ENCODE measurements at places on chromosomes 12 and 14.
A peak's percentile ranks its signal among the peaks of the same experiment; 100 is the strongest.

DNA sequence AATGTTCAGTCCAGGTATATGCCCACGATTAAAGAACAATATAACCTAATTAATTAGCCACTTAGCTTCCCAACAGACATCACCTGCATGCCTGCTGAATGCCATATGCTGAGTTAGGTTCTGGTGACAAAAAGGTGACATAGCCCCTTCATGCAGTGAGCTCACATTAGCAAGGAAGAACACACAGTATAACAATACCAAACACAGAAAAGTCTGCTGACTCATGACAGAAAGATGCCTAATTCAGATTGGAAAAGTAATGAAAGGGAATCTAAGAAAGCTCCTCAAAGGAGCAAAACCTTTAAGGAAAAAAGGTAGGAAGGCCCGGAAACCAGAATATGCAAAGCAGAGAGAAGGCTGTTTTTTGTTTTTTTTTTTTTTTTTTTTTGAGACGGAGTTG lies 59.0 kb downstream of the FERMT2 start:
- no peak for DNase-seq

DNA sequence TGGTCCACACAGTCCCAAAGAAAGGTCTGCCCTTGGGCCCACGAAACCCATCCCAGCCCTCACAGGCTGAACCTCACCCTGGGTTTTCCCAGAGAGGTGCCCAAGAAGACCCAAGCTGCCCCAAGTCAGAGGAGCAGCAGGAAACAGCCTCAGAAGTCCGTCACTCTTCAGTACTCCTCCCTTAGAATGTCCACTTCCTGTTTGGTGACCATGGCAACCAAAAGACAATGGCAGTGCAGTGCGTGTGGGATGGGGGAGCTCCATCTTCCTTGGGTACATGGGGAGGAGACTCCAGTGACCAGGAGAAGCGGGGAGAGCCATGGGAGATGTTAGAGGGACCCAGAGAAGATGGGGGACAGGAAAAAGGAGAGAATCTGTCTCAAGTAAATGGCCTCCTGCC lies 11.3 kb downstream of the SELPLG start:
- DNase-seq = peak; percentile 15

DNA sequence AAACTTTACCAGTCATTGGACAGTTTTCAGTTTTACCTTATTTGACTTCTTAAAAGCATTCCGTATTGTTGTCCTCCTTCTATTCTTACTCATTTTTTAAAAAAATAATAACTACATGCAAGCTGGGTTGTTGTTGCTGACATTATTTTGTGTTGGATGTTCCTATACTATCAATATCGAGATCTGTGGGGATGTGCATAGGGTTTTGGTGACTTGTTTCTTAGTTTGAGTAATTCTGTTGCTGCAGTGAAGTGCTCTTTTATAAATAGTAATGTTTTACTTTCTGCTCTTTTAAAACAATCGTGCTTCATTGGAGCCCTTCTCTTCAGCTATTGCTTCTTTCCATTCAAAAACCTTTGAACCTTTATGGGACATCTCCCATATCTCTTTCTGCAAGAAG lies 79.4 kb downstream of the METTL25 start:
- DNase-seq = no peak

DNA sequence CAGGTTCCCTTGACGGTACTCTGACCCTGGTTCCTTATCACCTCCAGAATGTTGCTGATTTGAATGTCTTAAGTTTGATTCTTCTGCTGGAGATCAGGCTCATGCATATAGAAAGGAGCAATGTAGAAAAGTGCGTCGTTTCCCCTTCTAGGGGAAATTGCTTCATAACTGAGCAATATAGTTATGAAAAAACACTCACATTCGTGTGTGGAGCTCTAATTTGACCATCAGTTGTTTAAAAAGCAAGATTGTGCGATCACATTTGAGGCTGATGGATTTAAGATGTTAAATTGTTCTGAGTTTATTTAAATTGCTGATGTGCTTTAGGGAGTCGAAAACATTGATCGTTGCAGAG lies 19.2 kb downstream of the PELI2 start:
- no peak for DNase-seq

DNA sequence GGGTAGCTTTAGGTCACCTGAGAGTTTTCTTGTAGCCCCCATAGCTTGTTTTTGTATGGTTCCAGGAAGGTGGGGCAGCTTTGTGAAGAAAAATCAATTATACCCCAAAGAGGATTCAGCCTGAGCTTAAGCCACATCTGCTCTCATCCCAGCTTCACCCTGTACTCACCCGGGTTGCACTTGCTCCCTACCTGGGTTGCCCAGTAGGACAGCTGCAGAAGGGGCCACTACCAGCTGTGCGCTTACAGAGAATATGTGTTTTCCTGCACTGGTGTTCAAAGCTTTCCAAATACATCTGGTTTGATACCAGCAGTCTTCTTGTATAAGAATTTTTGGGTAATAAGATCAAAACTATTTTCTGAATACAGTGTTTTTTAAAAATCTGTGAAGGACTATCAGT lies 3.0 kb upstream of the SLC38A1 start:
- DNase-seq = no peak

GRCh38 chr12:12859690-12860089 lies 31.7 kb upstream of the GPRC5A start:
- no peak for DNase-seq

DNA sequence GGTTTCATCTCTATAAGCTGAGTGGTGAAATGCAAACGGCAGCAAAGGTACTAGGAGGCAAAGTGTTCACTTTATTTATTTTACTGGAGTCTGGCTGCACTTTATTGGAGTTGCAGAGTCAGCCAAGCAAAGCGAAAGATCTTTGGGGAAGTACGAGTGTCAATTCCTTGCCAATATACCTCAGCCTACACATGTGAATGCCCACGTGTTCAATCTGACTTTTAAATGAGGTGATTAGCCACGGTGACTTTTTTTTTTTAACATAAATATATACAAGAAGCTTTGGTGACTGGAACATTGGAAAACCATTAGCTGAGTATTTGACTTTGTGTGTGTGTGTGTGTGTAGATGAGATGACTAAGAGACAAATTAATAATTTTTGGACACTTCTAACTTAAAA lies 178.8 kb downstream of the NTS start:
- DNase-seq = no peak

DNA sequence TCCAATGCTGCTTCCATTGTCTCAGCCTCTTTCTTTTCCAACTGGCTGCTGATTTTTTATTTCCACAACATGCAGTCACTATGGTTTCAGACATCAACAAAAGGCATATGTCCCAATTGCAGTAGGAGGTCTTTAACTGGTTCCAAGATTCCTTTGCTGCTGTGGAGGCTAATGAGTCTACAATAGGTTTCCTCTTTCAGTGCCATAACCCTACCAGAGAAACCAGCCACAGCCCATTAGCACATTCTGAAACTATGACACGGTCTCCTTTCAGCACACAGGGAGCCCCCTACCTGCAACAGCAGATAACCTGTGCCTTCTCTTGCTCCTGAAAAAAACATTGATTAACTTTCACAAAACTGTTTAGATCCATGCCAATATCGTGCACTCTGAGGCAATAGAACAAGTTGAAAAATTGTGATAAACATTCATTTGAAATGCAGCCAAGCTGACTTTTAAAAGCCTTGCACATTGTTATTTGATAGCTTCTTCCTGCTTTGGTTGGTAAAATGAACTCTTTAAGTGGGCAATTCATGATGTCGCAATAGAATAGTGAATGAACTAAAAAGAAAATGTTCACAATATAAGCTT lies 32.4 kb downstream of the PLEKHG7 start:
- peak; percentile 31 for DNase-seq

DNA sequence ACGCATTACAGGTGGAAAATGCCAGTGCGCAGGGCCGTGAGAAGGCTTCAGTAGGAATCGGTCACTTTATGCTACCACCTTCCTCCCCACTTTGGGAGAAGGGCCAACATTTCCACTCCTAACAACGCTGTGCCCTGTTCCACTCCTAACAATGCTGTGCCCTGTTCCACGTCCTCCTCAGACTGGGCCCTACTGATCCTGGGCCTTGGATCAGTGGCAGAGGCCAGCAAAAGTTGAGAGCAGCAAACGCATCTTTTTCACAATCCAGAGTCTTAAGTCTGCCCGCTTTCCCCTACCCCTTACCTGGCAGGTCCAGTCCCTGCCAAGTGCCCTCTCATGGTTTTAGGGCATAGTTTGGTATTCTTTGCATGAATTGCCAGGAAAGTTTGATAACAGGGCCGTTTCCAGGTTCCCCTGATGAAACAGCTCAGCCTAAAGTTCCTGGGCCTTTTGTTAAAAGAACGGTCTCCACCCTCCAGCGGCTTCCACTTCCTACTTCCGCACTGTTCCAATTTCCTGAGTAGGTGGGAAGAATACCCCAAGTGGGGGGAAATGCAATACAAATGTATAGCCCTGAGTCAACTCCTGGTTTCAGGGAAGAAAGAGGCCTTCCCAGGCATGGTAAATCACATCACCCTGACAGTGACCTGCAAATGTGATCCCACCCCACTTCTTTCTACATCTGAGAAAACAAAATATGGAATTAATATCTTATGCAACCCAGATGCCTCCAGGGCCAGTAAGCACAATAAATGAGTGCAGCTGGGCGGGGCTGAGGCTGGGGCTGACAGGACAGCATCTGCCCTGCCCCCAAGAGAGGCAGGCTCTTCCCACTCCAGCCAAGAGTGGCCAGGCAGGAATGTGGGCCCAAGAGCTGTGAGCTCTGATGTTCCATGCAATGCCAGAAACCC lies 15.0 kb downstream of the KCTD10 start:
- no peak for DNase-seq

DNA sequence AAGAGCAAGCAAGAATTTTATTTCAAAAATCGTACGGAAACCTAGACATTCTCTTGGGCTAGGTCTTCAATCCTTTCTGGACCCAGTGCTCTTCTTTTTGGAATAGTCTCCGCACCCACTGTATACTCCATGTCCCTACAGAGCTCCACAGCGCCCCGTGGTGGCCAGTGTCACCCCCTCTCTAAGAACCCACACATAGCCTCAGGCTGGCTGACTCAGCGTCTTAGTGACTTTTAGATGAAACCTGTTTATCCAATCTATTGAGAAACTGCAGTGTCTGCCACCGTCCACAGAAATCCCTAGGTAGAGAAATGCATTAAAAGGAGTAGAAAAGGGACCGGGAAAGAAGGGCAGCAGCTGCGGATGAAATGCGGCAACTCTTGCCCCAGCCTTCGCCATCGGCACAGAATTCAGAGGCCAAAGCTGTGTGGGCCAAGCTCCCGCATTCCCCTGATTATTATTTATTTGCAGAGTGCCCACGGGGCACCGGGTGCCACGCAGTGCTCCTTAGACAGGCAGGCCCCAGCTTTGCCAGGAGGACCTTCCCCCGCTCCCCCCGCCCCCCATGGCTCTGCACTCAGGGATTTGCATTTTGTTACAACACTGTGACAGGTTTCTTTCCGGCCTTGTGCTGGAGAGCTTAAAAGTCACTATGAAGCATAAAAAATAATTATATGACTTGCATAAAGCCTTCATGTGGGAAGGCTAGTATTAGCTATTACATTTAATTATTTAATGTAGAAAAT lies 170.1 kb upstream of the FKBP4 start:
- no peak for DNase-seq
